ENCODE measurements at places on chromosomes 3 and 15.

GRCh38 chr3:107927361-107928083, 163.3 kb downstream of the CD47 start:
- peak; percentile 71 for DNase-seq

GRCh38 chr3:191378142-191378812, 48.0 kb upstream of the UTS2B start:
- DNase-seq: no peak

DNA sequence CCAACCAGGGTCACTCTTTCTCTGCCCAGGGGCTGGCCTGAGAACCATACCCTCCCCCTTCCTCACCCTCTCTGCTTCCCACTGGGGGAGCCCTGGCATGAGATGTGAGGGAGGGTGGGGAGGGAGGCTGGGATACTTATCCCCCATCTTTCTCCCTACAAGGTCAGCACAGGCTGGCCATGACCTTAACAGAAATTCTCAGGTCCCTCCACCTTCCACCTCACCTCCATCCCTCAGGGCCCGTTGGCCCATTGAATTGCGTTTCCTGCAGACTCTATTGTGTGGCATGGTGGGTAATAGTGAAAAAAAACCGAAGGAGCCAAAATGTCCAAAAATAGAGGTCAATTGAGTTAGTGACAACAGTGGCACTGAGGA, 159.5 kb downstream of the OR4M2 start:
- no peak for DNase-seq

DNA sequence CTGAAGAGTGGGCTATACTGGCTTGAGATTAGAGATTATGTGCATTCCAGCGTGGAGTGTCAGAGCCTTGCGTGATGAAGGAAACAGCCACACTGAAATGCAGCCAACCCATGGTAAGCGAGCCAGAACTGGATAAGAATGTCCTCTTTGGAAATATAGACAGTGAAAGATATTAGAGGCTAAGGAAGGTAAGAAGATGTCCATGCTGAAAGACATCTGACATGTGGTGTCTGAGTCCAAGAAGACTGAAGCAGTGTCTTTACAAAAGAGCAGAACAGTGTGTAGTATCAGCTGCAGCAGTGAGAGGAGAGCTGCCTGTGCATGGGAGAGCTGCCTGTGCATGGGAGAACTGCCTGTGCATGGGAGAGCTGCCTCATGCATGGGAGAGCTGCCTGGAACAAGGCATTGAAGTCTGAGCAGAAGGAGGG, 672.2 kb downstream of the DIPK2A start:
- no peak for DNase-seq

DNA sequence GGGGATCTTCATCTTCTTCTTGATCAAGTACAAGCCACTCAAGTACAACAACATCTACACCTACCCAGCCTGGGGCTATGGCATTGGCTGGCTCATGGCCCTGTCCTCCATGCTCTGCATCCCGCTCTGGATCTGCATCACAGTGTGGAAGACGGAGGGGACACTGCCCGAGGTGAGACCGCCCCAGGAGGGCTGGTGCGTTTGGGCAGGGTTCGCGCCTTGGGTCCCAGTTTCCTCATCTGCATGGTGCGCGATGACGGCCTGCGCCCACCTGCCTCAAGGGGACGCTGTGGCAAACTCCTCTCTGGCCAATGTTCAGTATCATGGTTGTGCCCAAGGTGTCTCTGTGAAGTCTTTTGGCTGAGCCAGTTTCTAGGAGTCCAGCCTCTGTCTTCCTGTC, 57.5 kb upstream of the SLC6A1 start:
- DNase-seq: no peak

GRCh38 chr3:126883241-126883640, 99.7 kb upstream of the PLXNA1 start:
- DNase-seq: no peak

GRCh38 chr3:127112796-127113570, 79.9 kb upstream of the PRR23E start:
- no peak for DNase-seq

- no peak for DNase-seq
Observed at GRCh38 chr3:135239615-135239884, 444.5 kb downstream of the EPHB1 start.

GRCh38 chr15:94322141-94322540, 90.8 kb downstream of the MCTP2 start:
- DNase-seq: no peak

- DNase-seq: no peak
Observed at GRCh38 chr15:64705006-64705405, 70.4 kb downstream of the RBPMS2 start.

DNA sequence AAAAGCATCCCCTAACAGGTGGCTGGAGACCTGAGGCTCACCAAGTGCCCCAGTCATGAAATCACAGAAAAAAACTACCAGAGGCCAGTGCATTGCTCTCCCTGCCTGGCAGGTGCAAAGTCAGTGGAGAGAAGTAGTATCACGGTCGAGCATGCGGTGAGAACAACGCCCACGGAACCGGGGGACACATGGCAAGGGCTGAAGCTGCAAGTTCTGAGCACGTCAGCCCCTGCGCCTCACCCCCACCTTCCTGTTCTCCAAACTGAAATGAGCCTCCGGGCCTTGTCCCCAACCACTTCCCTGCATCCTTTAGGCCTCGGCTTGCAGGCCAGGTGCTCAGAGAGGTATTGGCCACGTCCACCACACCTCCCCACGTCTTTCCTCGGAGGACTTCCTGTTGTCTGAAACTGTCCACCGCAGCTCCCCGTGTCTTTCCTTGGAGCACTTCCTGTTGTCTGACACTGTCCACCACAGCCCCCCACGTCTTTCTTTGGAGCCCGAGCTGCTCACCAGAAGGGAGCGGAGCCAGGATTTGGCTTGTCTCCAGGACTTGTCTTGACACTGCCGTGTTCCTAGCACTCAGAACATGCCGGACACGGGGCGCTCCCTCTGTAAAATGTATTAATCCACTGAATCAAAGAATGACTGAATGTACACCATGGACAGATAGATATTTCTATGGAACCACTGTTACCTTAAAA, 43.9 kb downstream of the NSMCE3 start:
- no peak for DNase-seq

DNA sequence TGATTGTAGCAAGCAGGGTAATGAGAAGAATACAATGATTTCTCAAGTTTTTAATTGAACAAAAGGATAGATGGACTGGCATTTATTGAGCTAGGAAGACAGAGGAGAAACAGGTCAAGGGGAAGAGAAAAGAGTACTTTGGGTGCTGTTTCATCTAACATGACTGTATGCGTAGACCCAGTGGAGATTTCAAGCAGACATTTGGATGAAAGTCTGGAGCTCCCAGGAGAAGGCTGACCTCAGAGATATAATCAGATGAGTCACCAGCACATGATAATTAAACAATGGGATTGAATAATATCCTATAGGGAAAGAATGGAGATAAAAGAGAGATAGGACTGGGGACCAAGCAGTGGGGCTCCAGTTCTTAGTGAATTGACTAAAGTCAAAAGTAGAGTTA, 194.9 kb downstream of the ARRDC4 start:
- no peak for DNase-seq

DNA sequence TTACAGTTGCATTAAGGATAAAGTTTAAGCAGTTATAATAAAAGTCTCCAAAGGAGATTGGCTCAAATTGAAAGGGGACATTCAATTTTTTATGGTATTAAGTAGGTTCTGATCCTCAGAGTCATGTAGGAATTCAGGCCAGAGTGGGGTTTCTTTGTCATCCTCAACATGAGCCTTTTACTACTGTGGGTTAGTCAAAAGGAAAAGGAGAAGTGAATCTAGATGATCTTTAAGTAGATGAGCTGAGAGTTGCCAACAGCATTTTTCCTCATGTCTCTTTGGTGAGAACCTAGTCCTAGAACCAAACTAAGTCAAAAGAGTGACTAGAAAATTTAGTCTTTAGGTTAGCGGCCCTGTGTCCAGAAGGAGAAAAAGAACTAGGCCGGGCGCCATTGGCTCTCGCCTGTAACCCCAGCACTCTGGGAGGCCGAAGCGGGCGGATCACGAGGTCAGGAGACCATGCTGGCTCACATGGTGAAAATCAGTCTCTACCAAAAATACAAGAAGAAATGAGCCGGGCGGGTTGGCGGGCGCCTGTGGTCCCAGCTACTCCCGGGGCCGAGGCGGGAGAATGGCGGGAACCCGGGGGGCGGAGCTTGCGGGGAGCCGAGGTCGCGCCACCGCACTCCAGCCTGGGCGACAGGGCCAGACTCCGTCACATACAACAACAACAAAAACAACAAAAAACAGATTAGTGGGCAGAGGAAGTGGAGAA, 4.2 kb upstream of the CHL1 start:
- no peak for DNase-seq

DNA sequence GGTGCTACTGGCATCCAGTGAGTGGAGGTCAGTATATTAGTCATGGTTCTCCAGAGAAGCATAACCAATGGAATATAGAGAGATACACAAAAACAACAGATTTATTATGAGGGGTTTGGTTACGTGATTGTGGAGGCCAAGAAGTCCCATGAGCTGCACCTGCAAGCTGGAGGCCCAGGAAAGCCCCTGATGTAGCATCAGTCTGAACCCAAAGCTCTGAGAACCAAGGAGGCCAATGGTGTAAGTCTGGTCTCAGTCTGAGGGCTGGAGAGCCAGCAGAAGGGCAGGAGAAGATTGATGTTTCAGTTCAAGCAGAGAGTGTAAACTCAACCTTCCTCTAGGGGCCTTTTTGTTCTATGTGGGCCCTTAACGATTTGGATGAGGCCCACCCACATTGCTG, 144.1 kb downstream of the KLF13 start:
- DNase-seq: no peak

DNA sequence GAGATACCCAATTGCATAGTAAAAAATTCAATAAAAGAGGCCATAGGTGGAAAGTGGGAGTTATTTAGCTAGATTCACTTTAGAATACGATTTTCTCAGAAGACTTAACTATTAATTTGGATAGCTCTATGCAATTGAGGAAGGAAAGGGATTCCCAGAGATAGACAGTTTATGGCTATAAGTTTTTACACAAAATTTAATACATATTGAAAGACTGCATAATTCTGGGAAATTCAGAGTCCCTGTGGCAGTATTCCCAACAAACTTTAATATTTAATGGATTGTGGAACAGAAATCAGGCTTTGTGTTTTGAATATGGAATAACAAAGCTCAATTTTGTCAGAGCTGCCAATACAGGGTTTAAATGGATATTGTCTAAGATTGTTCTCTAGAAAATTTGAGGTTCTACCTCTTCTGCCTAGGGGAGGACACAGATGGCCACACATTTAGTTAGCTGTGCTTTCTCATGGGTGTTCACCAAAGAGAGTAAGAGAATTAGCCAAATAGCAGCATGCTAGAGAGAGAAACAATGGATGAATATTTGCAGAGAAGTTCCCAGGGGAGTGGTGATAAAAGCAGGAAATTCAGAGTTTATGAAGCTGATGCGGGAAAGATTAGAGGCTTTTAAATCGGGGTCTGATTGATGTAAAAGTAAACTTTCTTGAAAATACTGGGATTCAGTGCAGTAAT, 8.5 kb downstream of the ISL2 start:
- no peak for DNase-seq

DNA sequence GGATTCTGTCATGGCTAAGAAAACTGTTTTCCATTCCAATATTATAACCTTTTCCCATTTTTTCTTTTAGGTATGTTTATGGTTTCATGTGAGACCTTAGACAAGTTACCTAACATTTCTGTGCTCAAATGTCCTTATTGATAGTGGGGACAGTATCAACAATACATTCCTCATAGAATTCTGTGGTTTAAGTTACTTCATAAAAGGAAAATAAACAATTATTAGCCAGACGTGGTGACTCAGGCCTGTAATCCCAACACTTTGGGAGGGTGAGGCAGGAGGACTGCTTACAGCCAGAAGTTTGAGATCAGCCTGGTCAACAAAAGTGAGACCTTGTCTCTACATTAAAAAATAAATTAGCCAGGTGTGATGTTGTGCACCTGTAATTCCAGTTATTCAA, 436.8 kb upstream of the CNTN4 start:
- no peak for DNase-seq

DNA sequence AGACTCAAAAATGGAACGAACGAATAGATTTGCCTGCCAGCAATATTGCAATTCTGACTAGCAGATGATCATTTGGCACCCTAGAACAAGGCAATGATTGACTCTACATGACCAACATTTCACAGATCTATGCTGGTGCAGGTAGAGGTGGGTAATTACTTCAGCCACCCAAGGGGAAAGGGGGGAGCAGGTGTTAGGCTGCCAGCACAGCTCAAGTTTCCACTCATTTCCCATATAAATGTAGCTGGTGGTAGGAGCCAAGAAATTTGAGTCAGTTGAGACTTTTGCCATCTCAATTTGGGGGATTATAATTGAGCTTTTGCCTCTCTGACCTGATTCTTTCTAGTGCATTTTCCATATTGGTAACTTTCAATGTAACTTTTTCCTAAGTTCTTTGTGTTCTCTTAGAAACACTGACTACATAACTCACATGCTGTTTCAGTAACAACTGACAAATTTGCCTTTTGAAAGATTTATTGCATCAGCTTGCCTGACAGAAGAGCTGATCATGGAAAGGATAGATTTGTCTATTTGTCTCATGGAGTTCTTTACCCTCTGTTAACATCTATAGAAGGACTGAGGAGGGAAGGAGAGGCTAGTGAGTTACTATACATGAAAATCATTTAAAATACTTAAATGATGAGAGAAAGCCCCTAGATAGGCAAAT, 902.5 kb downstream of the ZPLD1 start:
- no peak for DNase-seq
